ENCODE measurements at places on chromosomes 12 and 14.

DNA sequence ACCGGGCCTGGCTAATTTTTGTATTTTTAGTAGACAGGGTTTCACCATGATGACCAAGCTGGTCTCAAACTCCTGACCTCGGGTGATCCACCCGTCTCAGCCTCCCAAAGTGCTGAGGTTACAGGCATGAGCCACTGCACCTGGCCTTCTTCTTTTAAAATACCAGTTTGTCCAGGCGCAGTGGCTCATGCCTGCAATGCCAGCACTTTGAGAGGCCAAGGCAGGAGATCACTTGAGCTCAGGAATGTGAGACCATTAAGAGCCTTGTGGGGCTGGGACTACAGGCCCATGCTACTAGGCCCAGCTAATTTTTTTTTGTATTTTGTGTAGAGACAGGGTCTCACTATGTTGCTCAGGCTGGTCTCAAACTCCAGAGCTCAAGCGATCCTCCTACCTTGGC is 8.1 kb upstream of the PEBP1 start:
- no peak for DNase-seq

DNA sequence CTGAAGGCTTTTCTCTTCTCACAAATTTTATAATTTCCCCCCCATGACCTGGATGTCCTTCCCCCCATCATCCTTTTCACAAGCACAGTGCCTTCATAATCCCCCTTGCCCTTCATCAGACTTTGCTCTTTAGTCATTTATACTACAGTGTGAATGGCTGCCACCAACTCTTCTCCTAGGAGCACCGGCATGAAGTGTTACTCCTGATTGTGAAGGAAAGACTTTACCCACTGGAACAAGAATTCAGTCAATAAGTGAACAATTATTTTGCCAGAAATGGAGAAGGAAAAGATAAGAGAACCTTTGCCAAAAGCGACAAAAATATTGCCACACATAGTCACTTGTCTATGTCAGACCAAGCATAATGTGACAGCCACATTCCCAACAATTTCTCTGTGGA is 5.0 kb downstream of the SERPINA9 start:
- no peak for DNase-seq

- DNase-seq, result no peak
Measured at GRCh38 chr12:870378-870777, 79.1 kb downstream of the RAD52 start.

GRCh38 chr14:102873546-102874061 is 48.9 kb upstream of the AMN start:
- no peak for DNase-seq

DNA sequence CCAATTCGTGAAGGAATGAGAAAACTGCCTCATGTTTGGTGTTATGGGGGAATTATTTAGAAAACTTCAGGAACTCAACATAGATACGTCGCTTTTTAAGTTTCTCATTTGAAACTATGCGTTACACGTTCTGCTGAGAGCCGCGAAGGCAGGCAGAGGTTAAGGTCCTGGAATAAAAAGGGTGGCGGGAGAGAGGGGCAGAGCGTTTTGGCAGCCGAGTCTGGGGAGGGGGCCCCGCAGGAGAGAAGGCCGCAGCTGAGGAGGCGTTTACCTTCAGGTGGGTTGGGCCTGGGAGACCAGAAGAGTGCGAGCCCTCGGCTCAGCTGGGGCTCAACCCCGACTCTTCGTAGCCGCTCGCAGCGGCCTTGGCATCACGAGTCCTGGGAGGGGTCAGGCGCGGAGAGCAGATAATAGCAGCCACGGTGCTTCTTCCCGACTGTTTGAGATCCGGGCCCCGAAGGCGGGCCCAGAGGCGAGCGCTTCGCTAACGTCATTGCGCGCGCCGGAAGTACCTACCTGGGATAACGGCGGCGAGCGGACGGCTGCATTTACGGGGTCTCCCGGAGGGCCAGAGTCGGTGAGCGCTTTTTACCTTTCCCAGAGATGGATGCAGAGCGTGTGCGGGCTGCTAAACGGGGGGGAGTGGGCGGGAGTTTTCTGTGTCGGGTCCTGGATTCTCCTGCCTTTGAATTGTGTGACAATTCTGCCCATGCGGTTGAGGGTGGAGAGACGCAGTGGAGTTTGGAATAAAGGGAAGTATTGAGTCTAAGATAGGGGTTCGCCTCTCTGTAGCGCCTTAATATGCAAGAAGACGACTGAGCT is at the start of the genes PPHLN1 and ZCRB1:
TSS of gene PPHLN1 (plus strand) at position 515 of the 822 bp plus-strand sequence. CDS start 9,736 bp downstream, outside the sequence.
TSS of gene ZCRB1 (minus strand) at position 442 of the 822 bp plus-strand sequence. CDS start 1,992 bp downstream, outside the sequence.
- DNase-seq, result peak; percentile 51

DNA sequence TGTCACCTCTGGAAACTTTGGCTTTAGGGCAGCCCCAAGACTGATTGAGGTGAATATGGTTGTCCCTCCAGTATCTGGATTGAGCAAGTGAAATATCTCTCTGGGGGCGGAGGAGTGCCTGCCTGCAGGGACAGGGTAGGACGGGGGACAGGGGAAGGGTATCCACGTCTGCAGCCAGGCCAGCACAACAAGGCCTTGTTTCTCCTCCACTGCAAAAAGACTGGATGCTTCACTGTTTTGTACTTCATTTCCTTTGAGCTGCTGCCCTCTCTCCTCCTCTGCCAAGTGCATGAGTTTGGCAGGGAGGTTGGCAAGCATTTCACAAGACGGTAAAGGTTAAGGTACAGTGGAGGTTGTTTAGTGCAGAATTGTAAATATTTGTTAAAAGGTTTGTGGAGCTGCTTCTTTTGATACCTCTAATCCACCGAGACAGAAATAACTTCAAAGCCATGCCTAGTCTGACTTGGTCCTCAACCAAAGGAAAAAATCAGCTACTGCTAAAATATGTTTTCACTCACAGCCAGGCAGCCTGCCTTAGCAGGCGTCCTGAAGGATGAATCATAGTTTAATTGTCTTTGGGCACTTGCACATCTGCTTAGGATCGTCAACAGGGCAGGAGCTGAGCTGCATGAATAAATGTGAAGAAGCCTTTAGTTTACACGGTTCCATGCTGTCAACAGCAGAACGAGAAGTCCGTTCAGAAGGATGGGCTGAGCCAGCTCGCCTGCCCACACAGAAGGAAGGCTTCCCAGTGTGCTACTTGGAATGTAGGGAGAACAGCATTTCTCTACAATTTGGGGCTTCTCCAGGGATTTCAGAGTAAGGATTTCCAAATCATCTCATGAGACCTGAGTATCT is 269.7 kb downstream of the TTC6 start:
- DNase-seq, result no peak

DNA sequence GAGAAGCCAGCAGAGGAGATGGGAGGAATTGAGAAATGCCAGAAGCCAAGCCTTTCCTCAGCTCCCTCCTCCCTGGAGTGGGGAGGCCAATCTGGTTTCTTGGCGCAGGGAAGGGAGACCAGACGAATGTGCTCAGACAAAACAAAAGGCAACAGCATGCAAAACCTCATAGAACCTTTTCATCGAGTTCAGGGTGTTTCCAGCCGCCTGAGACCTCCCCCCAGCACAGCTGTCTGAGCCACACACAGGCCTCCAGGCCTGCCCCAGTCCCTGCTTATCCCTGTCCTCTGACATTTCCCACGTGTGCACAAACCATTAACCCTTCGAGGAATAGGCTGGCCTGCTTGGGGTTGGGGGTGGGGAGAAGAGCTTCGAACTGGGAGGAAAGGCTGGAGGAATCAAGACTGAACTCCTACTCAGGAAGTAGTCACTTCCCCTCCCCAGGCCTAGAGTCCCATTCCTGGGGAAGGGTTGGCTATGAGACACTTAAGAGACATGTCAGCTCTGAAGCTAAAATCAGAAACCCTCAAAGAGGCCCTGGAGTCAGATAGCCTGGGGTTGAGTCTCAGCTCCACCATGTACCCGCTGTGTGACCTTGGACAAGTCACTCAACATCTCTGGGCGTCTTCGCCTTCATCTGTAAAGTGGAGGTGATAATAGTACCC is 10.7 kb downstream of the TBX3 start:
- DNase-seq, result no peak

GRCh38 chr14:22807432-22808087 is 7.7 kb downstream of the SLC7A7 start:
- no peak for DNase-seq

DNA sequence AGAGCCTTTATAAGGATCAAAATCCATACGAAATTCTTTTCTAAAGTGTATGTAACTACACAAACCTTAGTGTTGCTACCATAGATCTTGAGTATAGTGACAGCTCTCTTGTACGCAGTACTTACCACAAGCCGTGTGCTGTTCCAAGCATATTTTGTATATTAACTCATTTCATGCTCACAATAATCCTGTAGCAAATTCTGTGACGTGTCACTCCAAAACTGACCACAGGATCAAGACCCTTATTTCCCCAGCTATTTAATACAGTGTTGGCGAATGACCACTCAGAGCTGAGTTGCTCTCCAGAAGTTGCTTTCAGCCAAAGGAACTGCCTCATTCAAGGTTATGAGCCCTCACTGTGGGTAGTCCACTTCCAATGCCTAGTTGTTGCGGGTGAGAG is 169.8 kb downstream of the BTG1 start:
- DNase-seq, result no peak

GRCh38 chr14:34792598-34792997 is 78.2 kb upstream of the CFL2 start:
- DNase-seq, result no peak

DNA sequence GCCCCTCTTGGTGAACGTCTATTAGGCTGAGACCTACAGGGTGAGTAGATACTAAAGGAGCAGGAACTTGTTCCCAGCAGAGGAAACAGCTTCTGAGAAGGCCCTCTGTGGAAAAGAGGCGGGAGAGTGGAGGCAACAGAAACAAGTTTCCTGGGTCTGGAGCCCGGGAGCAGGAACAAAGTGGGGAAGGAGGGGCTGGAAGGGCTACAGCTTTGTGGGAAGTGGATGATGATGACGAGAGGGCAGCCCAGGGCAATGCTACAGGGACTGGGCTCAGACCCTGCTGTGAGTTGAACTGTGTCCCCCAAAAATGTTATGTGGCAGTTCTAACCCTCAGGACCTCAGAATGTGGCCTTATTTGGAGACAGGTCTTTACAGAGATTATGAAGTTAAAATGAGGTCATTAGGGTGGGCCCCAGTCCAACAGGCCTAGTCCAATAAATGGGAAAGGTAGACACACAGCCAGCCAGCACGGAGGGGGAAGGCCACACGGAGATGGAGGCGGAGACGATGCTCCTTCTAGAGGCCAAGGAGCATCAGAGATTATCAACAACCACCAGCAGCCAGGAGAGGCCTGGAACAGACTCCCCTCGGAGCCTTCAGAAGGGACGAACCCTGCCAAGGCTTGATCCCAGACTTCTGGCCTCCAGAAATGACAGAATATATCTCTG is 14.3 kb downstream of the CAMKK2 start:
- no peak for DNase-seq

GRCh38 chr12:26037615-26038220 is 79.2 kb downstream of the RASSF8 start:
- no peak for DNase-seq

GRCh38 chr14:24422694-24423601 is 6.5 kb downstream of the CBLN3 start:
- no peak for DNase-seq

DNA sequence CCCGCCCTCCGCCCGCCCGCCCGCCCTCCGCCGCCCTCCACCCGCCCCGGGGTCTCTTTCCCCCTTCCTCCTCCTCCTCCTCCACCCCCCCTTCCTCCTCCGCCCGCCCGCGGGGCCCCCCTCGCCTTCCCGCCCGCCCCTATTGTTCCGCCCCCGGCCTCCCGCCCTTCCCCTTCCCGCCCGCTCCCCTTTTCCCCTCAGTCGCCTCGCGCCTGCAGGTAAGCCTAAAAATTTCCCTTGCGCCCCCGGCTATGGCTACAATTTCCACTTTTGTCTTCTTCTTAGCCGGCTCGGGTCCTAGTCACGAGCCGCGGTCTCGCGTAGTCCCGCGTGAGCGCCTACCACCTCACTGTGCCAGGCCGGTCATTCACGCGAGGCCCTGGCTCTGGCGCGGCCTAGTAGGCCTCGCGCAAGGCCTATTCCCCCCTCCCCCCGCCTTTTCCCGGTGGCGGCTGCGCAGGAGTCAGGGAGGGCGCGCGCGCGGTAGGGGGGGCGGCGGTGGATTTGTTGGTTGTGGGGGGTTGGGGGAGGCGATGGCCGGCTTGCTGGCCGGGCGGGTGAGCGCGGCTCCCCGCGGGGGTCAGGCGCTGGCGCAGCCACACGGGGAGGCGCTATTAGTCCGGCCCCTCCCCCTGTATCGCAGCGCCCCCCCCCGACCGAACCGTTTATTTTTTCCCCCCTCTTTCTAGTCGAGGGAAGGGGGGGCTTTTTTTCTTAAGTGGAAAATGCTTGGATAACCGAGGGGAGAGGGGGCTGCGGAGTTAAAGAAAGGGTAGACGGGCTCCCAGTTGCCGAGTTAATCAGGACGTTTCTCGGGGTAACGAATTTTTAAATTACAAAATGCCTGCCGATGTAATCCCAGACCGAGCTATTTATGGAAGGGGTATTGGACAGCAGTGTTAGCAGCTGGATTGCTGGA is 516 bp downstream of the PCBP2 start:
- DNase-seq, result peak; percentile 64

DNA sequence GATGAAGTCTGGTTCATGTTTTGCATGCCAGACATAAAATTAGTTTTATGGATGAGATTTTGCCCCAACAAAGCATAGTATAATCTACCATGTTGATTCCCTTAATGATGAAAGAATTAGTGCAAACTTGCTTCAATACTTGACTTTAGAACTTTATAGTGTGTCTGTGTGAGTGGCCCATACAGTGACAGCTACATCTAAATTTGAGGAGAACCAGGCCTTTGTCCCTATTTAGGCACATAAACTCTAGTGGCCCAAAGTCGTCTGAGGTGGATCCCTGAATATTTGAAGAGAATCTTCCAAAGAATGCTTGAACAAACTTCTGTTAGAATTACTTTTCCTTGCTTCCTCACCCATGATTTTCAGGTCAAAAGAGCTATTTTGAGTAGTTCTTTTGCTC is 70.4 kb downstream of the POLR3B start:
- no peak for DNase-seq

DNA sequence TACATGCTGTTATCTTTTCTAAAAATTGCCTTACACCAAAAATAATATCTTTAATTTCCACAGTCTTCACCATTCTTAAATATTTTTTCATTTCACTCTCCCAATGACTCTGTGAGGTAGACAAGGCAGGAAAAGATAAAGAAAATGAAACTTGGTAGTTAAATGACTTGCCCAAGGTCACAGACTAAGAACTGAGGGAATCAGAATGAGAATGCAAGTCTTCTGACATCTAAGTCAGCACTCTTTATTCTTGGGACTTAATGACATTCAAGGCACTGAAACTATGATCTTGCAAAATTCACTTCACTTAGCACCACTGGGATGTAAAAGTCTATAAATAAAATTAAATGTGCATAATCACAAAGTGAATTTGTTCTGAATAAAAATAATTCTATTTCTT is 104.5 kb downstream of the SLC2A13 start:
- no peak for DNase-seq

GRCh38 chr12:102917026-102917787 is at the start of gene PAH:
PAH (minus strand) TSS chr12:102917244; CDS start chr12:102917130, 114 bp downstream.
- DNase-seq, result no peak

- no peak for DNase-seq
Measured at GRCh38 chr12:66398931-66399910, 96.9 kb downstream of the HELB start.

DNA sequence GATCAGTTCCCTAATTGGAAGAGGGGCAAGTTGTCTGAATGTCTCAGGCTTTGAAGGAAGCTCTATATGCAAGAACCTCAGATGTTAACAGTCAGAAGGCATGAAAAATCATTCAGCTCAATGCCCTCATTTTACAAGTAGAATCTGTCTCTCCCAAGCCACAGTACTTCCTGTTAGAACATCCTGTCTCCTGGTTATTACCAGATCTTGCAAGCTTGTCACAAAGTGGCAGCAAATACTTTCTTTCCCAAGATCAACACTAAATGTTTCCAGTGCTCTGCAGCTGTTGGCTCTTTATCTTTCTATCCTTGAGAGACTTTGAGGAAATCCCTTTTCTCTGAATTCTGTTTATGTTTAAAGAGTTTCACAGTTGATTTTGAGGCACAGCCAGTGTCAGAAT is 235.5 kb downstream of the AKAP6 start:
- DNase-seq, result no peak

Data from HCT116 (cell line).